ENCODE measurements at places on chromosomes 3 and 15.

DNA sequence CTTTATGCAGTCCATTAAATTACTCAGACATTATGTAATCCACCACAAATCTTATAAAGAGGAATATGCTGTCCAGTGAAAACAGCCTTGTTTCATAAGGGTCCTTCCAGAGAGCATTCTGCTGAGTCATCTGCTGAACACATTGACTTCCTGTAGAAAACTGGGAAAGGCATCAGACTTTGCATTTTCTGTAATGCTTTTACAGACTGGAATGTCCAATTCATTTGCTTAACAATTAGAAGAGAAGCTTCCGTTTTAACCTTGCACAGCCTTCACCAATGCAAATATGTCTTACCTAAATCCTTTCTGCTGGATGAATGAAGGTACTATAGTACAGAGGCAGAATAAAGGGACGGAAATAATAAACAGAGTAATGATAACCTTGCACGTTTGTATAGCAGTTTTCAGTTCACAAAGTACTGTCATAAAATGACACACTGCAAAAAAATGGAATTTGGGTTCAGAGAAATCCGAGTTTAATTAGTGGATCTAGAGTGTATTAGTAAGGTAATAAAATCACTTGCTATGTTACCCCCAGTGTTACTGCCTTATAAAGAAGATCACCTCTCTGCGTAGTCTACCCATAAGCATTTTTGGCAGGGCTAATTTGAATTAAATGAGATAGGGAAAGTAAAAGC, 301.5 kb downstream of the PYDC2 start:
- DNase-seq: no peak

DNA sequence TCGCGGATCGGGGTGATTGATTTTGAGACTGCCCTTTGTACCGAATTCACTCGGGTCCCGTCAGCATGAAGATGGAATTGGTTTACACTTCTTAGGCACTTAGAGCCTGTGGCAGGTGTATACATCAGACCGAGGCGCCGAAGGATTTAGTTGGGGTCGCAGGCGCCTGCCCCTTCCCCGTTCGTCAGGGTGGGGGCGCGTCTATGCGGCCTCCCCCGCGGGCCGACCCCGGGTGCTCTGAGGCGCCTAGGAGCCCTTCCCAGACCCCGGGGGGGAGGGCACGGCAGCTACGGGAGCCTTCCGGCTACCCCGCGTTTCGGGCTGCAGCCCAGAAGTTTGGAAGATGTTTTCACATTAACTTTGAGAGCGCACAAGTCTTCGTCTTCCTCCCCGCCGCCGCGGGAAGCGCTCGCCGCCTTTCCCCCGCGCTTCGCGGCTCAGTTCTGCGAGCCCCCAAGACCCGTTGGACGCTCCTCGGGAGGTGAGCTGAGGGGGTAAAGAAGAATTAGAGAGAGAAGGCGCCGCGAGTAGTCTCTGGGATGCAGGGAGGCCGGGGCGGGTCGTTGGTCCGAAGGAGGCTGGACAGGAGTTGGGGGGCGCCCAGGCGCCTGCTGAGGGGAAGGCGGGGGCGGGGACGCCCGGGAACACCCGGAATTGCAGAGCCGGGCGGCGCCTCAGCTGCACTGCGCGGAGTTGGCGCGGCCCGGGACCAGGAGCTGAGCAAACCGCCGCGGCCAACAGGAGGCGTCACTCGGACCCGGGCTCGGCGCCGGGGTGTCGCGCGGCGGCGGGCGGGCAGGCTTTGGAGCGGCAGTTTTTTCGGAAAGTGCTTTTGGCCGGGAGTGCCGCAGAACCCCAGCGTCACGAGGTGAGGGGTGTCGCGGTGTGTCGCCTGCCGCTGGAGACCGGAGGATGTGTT, 780 bp downstream of the TIPARP start:
- peak; percentile 43 for DNase-seq

GRCh38 chr3:49470714-49471420, 800 bp downstream of the DAG1 start:
- DNase-seq: no peak

GRCh38 chr3:113560271-113560670, 27.9 kb downstream of the SIDT1 start:
- no peak for DNase-seq

DNA sequence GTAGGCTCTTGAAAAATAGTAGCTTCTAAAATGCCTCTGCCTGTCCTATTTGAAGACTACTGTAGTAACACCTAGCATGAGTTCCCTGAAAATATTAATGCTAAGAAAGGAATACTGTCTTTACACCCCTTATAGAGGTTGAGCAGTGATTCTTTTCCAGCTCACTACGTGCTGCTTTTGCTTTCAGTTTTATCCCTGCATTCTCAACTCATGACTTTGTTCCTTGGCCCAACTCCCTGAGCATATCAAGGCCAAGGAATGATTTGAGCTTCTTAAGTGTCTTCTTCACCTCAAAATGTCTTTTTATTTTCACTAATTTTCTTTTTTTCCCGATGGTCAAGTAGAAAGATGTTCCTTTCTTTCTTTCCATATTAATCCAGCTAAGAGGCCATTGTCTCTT, 16.5 kb upstream of the P2RY13 start:
- DNase-seq: no peak

DNA sequence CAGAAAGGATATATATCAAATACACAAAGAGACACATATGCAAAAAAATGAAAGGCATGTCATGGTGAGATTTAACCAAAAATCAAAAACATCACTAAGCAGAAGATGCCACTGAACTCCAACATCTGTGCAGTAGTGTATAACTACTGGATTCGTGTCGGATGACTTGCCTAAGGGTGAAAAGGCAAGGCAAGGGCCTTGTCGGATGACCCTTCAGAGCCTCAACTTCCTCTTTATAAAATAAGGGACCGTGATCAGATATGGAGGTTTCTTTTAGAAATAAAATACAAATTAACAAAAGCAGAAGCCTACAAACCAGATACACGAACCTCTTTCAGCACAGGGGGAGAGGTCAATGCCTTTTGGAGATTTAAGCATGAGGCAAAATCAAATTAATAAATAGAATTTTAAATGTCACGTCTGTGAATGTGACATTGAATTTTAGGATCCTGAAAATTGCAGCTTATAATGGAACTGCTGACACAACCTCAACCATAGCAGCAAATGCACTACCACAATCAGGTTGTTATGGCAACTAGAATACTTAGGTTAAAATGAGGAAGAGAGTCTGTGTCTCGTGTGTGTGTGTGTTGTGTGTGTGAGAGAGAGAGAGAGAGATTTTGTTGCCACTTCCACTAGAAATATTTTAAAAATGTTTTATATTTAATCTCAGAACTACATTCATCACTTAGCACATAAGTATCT, 8.3 kb upstream of the CHRM5 start:
- peak; percentile 10 for DNase-seq

- DNase-seq: no peak
These were observed 12.9 kb upstream of the SCG3 start for GRCh38 chr15:51668446-51668845.

DNA sequence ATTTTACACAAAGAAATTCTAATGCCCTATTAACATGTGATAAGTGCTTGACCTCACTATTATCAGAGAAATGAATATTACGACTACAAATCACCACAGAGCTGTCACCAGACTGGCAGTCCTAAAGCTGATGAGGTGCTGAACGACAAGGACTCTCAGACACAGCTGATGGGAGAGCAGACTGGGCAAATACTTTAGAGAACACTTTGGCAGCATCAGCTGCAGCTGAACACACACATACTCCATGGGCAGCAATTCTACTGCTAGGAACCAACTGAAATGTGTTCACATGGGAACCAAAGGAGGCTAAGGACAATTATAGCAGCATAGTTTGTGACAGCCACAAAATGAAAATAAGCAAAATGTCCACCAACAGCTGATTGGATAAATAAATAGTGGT, 45.5 kb downstream of the SUSD5 start:
- DNase-seq: no peak

Measured in trophoblast cell (in vitro differentiated cells and primary cell).